ENCODE measurements at places on chromosomes 3 and 15.

- DNase-seq: no peak
These were observed 108.6 kb upstream of the SLC24A5 start for GRCh38 chr15:48012191-48012590.

GRCh38 chr3:12484983-12485327 is 675 bp downstream of the TSEN2 start:
- DNase-seq: no peak

GRCh38 chr3:168341192-168341815 is 245.6 kb upstream of the GOLIM4 start:
- no peak for DNase-seq

DNA sequence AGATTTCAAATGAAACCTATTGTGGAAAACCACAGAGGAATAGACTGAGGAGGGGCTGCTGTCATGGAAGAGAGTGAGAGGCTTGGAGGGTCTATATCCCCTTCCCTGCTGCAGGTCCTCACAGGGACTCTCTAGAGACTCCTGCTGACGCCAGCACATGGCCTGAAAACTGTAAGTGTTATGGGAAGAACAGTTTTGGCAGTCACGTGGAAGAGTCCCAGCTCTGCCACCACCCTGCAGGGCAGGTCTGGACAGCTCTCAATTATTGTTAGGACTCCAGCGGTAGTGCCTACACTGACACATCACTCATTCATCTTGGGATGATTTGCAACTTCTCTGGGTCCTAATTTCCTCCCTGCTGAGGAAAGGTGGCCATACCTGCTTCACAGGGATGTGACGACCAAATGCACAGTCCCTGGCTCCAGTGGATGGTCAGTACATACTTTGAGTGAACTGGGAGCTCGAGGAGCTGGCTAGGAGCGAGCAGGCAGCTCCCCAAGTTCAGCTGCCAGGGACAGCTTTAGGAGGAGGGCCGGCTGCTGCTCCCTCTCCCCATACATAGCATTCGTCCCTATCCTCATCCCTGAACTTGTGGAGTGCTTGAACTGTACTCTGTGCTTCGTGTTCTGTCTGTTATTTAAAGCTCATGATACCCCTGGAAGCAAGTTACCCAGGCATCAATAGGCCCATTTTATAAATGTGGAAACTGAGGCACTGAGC is 49.2 kb downstream of the CTXND1 start:
- no peak for DNase-seq

GRCh38 chr3:192639987-192640386 is 87.4 kb downstream of the FGF12 start:
- DNase-seq: no peak

GRCh38 chr3:78139166-78139565 is 1099.3 kb downstream of the ROBO2 start:
- DNase-seq: no peak

GRCh38 chr15:66461917-66462316 is 35.6 kb downstream of the SNAPC5 start:
- DNase-seq: no peak

GRCh38 chr3:117874904-117875874 is 1159.5 kb downstream of the IGSF11 start:
- DNase-seq: no peak

DNA sequence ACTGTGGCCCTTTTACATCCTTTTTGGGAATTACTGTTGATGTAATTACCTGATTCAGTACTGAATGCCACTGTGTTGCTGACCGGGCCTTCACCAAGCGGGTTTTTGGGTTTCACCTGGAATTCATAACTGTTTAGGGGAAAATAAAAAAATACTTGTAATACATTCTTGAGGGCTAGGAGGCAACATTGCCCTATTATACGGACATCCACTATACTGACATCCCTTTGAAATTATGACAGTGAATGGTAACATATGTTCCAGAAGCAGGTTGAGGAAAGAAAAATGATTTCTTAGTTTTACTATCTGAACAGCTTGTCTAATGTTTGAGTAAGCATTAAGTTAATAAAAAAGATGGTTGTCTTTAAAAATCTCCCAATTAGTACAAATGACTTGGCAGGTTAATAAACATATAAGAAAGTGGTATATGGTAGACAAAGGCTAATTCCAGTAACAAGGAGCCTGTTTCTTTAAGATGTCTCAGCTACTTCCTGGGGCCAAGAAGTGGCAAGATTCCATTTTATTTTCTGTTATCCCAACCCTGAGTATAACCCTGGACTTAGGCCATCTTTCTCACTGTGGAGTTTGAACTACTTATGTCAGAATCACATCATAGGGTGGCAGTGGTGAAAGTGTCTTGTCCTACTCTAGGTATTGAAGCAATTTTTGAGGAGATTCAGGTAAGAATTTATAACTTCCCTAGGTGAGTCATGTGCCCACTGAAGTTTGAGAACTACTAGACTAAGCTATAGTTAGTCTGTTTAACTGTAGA is 45.5 kb downstream of the TFG start:
- DNase-seq: no peak

GRCh38 chr3:100150473-100150872 is 36.2 kb upstream of the FILIP1L start:
- no peak for DNase-seq

GRCh38 chr3:51620543-51620942 is 50.5 kb upstream of the TEX264 start:
- no peak for DNase-seq

- DNase-seq: no peak
These were observed 42.9 kb upstream of the ARPP21 start for GRCh38 chr3:35596335-35596995.

DNA sequence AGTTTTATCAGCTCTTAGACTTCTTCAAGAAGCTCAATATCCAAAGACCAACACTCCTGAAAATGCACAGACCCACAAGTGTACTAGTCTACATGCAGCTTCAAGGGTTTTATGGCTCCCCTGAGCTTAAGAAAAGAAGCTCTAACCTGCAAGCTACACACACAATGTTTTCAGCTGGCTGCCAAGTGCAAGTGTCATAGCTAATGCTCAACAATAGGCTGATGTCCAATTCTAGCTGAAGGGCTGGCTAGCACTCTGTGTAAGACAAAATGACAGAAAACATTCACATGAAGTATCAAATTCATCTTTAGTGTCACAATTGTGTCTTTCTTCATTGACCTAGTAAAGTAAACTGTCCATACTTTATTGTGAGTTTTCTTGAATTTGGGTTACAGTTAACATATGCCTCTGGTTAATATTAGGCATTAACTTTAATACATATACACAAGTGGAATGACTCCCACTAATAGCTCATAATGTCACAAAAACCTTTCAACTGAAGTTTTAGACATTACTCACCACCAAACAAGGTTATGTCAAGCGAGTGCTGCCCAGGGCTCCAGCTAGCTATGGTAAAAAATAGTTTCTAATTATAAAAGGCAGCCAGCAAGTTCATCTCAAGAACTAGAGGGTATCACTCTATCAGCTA is 15.1 kb downstream of the ABI3BP start:
- no peak for DNase-seq

- no peak for DNase-seq
These were observed at the start of gene CLSTN2 for GRCh38 chr3:139935016-139935865. Gene CLSTN2, plus strand, starts transcription at chr3:139935185.

DNA sequence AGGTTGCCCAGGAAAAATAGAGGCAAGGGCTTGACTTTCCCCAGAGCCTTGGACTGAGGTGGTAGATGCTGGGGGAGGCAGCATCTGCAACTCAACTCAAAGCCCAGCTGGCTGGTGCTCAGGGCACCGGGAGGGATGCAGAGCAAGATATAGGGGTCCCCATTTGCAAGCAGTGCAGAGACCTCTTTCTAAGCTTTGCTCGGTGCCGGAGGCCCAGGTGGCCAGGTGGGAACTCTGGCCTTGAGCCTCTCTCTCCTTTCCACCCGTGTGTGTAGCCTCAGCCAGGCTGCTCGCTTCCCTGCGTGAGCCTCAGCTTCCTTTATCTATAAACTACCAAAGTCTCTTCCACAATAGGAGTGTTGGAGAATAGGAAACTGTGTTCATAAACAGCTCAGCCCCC is 36.5 kb downstream of the SLC6A6 start:
- DNase-seq: no peak

- no peak for DNase-seq
These were observed 2.6 kb upstream of the ALCAM start for GRCh38 chr3:105364128-105364527.

GRCh38 chr3:109728861-109729494 is 391.6 kb upstream of the DPPA4 start:
- no peak for DNase-seq

DNA sequence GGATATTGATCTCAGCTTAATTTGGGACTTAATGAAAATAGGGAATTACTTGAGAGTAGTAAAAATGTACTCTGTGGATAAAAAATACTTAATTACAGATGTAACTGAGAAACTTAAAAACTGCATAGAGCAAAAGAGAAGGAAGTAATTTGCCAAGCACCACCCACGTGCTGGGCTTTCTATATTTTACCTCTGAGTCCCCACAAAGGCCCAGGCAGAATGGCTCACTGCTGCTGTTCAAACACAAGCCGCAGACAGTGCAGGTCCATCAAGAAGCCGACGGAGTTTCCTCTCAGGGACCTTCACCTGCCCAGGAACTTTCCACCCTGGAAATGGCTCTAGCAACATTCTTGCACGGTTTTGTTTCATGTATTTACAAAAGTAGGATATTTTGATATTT is 77.2 kb upstream of the TRPM1 start:
- no peak for DNase-seq

GRCh38 chr3:55576621-55577388 is 89.7 kb upstream of the WNT5A start:
- DNase-seq: no peak

GRCh38 chr15:60081976-60082375 is 77.9 kb downstream of the FOXB1 start:
- no peak for DNase-seq

DNA sequence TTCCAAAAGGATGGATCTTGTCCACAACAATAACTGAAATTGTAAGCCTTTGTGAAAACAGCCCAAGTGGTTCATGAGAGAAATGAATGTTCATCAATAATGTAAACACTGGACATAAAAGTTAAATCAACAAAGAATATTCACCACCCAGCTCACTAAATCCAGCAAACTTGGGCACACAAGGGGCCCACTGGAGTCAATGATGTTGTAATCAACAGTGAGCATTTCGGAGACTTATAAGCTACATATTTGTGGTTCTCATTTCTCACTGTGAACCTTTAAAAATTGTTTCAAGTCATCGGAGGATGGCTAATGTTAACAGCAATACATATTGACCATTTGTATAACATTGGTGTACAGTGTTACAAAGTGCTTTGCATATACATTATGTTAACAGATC is 63.1 kb downstream of the VGLL4 start:
- no peak for DNase-seq

GRCh38 chr3:88626456-88627120 is 476.8 kb downstream of the C3orf38 start:
- no peak for DNase-seq

DNA sequence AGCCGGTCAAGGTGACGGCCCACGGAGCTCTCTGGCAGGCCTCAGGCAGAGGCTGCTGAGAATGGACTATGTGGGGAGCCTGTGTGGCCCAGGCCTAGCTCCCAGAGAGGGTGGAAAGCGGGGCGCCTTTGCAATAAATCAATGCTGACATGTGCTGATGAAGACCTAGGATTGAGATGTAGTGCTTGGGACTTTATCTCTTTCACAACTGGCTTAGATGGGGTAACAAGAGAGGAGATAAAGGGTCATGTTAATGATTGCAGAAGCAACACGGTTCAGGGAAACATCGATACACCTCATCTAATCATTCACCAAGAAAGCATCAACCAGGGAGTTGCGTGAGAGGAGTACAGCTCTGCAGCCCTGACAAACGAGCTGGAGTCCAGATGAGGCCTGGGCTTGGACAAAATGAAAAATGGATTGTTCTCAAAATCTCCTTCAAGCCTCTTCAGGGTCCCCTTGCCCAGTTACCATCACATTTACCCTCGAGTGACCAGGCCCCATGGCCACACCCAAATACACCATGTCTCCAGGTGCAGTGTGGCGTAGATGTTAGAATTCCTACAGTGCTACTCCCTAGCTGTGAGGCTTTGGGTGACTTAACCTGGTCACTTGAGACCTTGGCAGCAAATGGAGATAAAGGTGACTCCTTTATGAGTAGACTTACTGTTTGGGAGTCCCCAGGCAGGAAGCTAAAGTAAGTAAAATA is 146.4 kb upstream of the LIPC start:
- no peak for DNase-seq

- no peak for DNase-seq
These were observed 89.2 kb downstream of the RBPMS2 start for GRCh38 chr15:64686130-64686735.

- DNase-seq: no peak
These were observed 64.0 kb upstream of the DGKG start for GRCh38 chr3:186425788-186426730.

DNA sequence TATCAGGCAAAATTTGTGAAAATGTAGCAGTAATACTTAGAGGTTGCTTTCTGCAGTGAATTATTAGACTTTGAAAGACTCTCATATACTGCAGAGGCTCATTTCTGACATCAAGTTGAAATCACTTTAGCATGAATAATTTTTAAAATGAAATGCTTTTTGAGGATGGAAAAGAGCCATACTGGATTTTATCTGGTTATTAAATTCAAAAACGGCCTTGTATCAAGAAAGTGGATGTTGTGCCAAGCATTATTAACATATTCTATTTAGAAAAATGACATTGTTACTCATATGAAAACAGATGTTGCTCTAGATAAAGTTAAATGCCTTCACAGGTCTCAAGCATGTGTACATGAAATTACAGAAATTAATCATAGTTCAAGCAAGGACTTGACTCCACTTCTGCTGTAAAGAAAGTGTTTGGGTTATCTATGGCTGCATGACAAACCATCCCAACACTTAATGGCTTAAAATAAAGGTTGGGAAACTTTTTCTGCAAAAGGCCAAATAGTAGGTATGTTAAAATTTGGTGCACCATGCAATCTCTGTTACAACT is 64.5 kb upstream of the ZNF280D start:
- no peak for DNase-seq

GRCh38 chr3:117170094-117170493 is 460.5 kb downstream of the TUSC7 start:
- DNase-seq: no peak

DNA sequence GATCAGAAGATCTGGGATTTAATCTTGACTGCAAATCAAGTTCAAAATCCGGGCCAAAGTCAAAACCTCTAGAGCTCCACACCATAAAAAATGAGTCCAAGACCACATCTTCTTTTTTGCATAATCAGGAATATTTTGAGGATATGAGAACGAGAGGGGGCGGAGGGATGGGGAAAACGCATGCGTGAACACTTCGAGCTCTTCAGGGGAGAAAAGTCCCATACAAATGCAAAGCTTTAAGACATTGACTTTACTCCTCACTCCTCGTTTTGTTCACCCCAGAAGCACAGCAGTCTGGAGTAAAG is 68.2 kb downstream of the SUMF1 start:
- DNase-seq: no peak

DNA sequence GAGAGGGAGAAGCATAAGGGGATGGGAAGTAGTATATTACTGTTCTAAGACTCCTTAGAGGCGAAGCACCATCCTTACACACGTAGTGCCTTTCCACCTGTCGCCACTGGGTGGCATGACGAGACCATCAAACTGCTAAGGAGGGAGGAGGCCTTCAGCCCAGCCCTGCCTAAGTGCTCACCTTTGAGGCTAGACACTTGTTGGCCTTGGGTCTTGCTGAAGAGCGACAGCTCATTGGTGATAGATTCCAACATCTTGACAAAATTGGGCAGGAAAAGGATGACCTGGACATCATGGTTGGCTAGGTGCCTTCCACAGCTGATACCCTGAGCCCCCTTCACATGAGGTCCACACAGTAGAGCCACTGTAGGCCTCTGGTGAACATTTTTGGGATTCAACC is 19.6 kb downstream of the CLK3 start:
- peak; percentile 52 for DNase-seq
